Left ventricle myocardium inferior (tissue), 1 donor: ENCODE measurements at places on chromosomes 12 and 14. TPM values are rescaled to one million over a fixed set of nuclear protein-coding genes. Genes with fewer than 3 reads are reported as not detected.

Gene TTC6
- total RNA-seq = not detected

Gene CACNA2D4
- 1.2 TPM for total RNA-seq

Gene HOXC9
- not detected for total RNA-seq

GRCh38 chr14:73397810-73398209 lies 60.5 kb downstream of the NUMB start:
- no peak overlapping the region for H3K27ac ChIP-seq
- no peaks in the 10 kb centered on the region for H3K36me3 ChIP-seq
- H3K4me3 ChIP-seq = no peak overlapping the region
- peaks cover 22% of the 10 kb centered on the region for H3K4me1 ChIP-seq
- H3K27me3 ChIP-seq = no peaks in the 10 kb centered on the region
- no peak for DNase-seq

- H3K4me3 ChIP-seq = no peak overlapping the region
- H3K27me3 ChIP-seq = peaks cover 48% of the 10 kb centered on the region
- no peaks in the 10 kb centered on the region for H3K36me3 ChIP-seq
Observed at GRCh38 chr14:23615856-23616255, 20.3 kb upstream of the DHRS2 start.

- H3K36me3 ChIP-seq = no peaks in the 10 kb centered on the region
- no peaks in the 10 kb centered on the region for H3K27me3 ChIP-seq
- no peak for DNase-seq
- no peaks in the 10 kb centered on the region for H3K4me1 ChIP-seq
- H3K4me3 ChIP-seq = no peak overlapping the region
Observed at GRCh38 chr12:96549341-96549740, 60.0 kb downstream of the CFAP54 start.
